ENCODE measurements at places on chromosomes 6 and 20.

DNA sequence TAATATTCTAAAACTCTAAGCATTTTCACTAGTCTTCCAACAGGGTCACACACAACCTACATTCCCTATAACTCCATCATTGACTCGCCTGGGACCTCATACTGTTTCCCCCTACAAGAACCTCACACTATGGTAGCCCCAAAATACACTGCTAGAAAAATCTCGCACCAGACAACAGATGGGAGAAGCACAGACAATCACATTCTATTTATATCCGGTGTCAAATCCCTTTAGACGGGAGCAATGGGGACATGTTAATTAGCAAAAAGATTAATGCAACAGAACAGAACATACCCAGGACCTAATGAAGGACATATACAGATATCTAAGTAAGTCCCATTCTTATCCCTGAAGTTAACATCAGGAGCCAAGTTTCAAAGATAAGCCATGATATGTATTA lies 33.6 kb downstream of the TMX4 start:
- DNase-seq, result no peak

- DNase-seq, result no peak
Observed at GRCh38 chr6:155333414-155333813, 19.1 kb upstream of the TFB1M start.

DNA sequence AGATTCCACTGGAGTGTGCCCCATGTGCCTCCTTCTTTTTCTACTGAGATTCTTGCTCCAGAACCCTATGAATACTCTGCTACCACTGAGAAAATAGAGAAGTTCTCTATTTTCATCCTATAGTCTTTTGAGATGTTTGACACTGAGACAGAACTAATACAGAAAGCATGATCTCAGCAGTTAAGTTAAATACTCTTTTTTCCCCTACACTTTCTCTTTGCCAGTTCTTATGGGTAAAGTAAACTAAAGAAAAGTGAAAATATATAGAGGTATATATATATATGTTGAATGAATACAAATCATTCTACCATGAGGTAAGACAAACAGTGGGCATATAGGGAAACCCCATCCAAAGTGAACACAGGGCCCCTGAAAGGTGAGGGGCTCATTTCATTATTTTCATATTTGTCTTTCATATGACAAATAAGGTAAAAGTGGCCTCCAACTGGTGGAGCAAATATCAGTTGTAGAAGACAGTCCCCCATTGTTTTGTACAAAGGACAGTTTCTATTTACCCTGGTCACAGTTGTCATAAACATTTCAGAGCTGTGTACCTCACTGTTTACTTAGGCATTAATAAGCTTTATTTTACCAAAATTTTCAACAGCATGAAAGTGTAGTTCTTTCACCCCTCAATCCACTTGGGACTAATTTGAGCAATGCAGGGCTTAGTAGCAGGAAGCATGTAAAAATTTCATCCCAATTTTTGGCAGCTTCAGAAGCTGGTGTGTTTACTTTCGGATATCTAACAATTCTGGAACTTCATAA lies 188.3 kb upstream of the MARCKS start:
- DNase-seq, result no peak

- DNase-seq, result no peak
Observed at GRCh38 chr20:13717631-13718044, 67.1 kb downstream of the ESF1 start.

DNA sequence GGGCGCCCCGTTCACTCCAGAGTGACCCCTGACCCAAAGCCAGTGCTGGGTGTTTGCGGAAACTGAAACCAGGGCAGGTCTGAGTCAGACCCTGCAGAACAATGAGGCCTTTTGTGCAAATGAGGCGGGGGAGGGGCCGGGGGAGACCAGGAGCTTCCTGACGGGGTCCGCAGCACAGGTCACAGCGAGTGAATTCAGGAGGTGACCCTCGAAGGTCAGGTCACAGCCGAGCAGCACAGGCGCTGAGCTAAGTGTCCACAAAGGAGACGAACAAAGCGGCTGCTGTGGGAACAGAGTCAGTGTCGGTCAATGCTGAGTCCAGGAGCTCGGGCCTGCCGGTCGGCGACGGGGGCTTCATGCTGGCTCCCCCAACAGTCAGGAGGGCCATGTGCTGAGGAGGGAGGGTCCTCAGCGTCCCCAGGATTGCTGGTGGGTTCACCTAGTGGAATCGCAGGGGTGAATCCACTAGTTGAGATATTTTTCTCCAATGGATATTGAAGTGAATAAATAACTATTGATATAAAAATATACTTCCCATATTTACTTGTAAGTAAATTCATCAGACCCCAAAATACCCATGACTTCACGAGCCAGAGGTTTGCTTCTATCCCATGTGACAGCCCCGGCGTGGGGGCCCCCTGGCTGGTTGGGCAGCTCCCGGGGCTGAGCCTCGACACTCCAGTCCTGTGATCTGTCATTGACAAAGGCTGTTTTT lies 188.4 kb upstream of the SULF2 start:
- no peak for DNase-seq

GRCh38 chr20:61449057-61449609 lies 197.1 kb downstream of the CDH4 start:
- DNase-seq, result no peak

DNA sequence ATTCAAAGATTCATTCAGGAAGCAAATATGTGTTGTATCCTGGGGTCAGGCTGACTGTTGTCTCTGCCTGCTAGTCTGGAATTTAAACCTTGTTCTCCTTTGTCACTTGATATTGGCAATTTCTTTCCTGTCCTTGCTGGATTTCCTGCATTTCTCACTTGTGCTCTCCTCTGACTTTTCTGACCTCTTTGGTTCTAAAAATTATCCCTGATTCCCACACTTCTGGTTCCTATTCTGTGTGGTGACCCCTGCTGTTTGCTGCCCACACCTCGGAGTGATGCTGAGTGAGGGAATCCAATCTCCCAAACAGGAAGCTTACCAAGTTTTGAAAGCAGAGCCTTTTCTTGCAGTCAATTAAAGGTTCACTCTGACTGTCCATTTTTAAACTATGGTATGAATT lies 345.3 kb downstream of the CDKAL1 start:
- no peak for DNase-seq
